ENCODE measurements at places on chromosomes 7 and 10.

DNA sequence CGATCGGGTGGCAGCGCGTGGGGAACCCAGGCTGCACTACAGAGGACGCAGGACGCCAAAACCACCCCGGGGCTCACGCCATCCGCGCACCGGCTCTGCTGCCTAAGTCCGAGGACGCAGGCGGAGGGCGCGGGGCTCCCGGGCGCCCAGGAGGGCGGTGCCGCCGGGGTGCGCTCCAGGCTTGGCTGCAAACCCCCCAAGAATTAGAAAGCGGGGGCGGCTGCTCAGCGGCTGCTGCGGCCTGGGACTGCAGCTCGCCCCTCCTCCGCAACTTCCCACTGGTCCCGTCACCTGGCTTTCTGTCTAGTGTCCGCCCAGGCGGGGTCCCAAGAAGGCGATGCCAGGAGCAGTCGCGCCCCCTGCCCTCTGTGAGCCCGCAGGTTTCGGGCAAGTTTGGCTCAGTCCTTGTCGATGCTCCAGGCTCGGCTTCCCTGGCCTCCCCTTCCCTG is 1.7 kb upstream of the POU6F2 start:
- ATAC-seq: peak; percentile 51

DNA sequence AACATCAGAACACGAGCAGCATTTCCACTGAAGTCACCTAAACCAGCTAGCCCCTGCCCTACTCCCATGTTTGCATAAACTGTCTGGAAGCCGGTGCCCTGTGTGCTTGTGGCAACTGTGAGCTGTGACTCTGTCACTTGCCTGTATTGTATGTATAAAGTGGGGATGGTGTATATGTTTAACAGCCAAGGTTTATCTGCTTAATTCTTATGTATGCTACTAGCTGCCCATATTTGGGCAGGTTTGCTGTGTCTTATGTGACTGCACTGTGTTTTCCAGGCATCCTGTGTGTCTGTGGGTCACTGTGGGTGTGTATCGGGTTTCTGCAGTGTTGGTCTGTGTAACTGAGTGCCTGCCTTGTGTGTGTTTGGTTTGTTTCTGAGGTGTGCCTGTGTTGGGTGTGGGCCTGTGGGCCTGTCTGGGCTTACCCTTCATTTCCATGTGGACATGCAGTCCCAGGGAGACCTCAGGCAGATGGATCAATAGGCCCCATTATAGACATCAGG is 9.3 kb downstream of the LBX1 start:
- ATAC-seq: no peak

GRCh38 chr10:58237014-58237834 is 30.5 kb downstream of the IPMK start:
- no peak for ATAC-seq

- no peak for ATAC-seq
These were observed 35.2 kb upstream of the GNA12 start for GRCh38 chr7:2879354-2879753.

GRCh38 chr10:101071885-101072433 is 10.2 kb downstream of the KAZALD1 start:
- no peak for ATAC-seq
